Stimulated activated naive CD4-positive, alpha-beta T cell (primary cell): ENCODE measurements at places on chromosomes 16 and 17.

DNA sequence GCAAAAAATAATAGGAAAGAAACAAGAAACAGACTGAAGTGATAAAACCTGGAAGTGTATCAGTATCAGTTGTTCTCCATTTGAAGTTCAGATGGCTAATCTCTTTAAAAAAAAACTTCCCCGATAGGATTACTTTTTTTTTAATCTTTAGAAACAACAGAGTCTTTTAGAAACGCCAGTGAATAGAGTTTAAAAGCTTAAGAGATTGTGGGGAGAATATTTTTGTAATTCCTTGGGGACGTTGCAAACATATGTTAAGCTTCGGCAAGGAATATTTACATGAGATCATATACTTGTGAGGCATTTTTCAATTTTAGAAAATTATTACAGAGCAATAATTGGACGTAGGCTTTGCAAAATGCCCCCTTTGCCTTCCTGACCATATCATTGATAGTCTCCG is 13.2 kb downstream of the MAF start:
- no peak for DNase-seq

DNA sequence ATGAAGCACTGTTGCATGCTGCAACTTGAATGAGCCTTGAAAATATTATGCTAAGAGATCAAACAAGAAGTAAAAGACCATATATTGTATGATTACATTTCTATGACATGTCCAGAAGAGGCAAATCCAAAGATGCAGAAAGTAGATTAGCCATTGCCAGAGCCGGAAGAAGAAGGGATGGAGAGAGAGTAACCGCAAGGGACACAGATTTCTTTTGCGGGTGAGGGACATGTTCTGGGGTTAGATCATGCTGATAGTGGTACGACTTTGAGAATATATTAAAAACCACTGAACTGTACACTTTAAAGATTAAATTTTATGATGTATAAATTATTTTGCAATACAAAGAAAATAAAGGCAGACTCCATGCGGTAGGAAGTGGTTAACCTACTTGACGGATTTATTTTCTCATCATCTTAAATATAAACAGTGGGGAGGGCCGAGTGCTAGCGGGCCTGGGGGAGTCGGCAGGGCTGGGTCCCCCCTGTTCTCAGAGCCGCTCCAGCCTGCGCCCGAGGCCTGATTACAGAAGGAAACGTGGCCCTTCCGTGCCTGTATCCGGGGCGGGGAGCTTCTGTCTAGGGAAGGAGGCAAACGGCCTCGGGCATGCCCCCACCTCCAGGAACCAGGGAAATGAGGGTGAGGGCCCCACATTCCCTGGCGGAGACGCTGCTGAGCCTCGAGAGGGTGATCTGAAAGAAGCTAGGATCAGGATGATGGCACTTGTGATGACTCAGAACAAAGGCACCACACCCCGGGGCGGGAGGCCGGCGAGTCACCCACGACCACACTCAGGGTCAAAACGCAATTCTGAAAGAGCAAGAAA is 48.0 kb downstream of the SHCBP1 start:
- no peak for DNase-seq

DNA sequence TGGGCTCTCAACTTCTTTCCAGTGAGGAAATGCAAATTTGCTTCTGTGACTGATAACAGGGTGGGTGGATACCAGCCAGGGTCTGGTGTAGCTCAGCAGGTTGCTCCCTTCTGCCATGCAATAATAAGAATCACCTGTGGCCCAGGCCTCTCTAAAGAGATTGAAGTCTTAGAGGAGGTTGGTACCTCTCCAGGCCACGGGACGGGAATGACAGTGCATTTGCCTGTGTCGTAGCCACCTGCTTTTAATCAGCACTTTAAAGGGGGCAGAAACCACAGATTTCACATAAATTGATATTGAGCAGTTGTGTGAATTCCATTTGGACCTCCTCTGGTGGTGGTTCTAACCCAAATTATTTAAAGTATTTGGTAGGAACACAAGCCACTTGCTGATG is 246.9 kb downstream of the PRKCA start:
- no peak for DNase-seq

GRCh38 chr16:19389246-19389645 is 28.4 kb upstream of the TMC5 start:
- DNase-seq: no peak

DNA sequence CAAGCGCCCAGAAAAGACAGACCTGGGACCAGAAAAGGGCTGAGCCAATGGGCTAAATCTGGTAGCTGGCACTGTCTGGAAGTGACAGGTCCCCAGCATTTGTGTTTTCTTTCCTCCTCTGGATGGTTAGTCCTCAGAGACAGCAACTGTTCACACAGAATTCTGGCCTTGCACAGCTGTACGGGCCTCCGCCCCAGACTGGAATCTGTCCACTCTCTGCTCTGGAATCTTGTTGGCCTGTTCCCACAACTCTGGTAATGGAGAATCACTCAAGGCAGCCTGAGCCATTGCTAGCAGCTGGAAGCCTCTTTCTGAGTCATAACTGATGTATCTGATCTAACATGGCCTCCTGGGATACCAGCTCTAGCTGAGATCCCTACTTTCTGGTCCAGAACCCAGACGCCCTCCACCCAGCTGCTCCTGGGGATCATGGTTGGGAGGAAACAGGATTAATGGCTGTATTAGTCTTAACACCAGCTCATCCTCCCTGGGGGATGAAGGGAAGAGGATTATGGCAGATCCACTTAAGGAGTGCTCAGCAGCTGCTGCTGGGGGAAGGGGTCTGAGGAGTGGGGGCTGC is 9.1 kb downstream of the ZNF668 start:
- DNase-seq: no peak

GRCh38 chr16:58661199-58661830 is 23.3 kb downstream of the SLC38A7 start:
- DNase-seq: no peak

- no peak for DNase-seq
These were observed 44.0 kb downstream of the PLCG2 start for GRCh38 chr16:81823111-81823510.

DNA sequence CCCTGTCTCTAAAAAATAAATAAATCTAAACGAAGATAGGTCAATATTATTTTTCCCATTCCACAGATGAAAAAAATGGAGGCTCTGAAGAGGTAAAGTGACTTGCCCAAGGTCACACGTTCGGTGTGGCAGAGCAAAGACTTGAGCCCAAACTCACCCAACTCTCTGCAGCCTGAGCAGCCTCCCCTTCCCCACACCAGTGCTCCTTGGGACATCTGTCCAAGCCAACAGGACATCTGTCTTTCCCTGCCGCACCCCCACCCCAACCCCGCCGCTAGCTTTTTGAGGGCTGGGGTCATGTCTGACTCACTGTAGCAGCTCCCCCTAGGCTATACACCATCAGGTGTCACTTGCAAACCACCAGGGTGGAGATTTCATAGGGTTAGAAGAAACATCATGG is 5.2 kb upstream of the BEAN1 start:
- no peak for DNase-seq

- no peak for DNase-seq
These were observed 30.4 kb upstream of the TAOK1 start for GRCh38 chr17:29359777-29360176.

- no peak for DNase-seq
These were observed 4.0 kb upstream of the ABCC3 start for GRCh38 chr17:50630524-50631194.

- DNase-seq: no peak
These were observed 26.8 kb upstream of the FOXK2 start for GRCh38 chr17:82492643-82493225.
